ENCODE measurements at places on chromosomes 2 and 18. TPM values are rescaled to one million over a fixed set of nuclear protein-coding genes. Genes with fewer than 3 reads are reported as not detected.

DNA sequence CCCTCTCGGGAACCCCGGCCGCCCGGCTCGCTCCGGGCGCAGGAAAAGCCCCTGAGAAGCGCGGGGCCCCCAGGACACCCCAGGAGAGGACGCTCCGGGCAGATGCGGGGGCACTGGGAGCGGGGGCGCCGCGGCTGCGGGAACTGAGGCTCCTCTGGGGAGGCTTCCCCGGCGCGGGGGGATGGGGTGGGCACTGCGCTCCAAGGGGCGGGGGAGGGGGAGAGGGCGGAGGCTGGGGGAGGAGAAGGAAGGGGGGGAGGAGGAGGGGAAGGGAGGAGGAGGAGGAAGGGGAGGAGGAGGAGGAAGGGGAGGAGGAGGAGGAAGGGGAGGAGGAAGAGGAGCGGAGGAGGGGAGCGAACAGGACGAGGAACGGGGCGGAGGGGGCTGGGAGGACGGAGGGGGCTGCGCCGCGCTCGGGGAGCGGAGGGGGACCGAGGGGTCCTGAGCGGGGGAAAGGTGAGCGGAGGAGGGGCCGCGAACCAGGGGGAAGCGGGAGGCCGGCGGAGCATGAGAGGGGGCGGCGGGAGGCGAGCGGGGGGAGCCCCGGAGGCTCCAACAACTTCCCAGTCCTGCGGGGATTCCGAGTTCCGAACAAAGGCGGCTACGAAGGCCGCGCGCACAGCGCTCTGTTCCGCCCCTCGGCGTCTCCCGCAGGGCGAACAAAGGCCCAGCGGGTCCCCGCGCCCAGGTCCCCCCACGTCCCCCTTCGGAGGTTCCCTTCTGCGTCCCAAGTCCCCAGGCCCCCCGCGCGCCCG, 742 bp downstream of the PXDN start:
- H3K36me3 ChIP-seq, result no peaks in the 10 kb centered on the region
- peak overlapping the region; percentile 87 for H3K4me3 ChIP-seq
- H3K4me1 ChIP-seq, result peaks cover 42% of the 10 kb centered on the region
- H3K27me3 ChIP-seq, result no peaks in the 10 kb centered on the region
- H3K27ac ChIP-seq, result peak overlapping the region; percentile 95

Gene STARD6
- not detected for total RNA-seq

- H3K4me1 ChIP-seq, result no peaks in the 10 kb centered on the region
- H3K36me3 ChIP-seq, result no peaks in the 10 kb centered on the region
- DNase-seq, result no peak
- no peaks in the 10 kb centered on the region for H3K27me3 ChIP-seq
- H3K27ac ChIP-seq, result no peak overlapping the region
- no peak overlapping the region for H3K4me3 ChIP-seq
These were observed 148.0 kb upstream of the CYRIA start for GRCh38 chr2:16813593-16813992.

DNA sequence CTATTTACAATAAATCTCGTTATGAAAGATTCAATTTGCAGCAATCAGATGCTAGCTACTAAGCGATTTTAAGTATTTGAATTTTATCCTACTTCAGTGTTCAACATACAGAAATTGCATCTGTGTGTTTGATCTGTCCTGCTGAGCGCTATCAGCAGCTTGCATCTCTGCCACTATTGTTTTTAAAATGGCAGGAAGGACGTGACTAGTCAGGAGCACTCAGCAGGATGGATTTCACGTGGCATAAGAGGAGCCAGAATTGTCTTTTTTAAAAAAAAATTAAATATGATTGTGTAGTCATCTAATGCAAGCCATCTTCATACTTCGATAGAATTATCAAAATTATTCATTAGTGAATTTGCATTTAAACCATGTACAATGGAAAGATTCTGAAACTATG, 2.8 kb upstream of the KLHL14 start:
- no peaks in the 10 kb centered on the region for H3K4me1 ChIP-seq
- no peak overlapping the region for H3K4me3 ChIP-seq
- no peaks in the 10 kb centered on the region for H3K27me3 ChIP-seq
- H3K27ac ChIP-seq, result no peak overlapping the region
- no peak for DNase-seq

DNA sequence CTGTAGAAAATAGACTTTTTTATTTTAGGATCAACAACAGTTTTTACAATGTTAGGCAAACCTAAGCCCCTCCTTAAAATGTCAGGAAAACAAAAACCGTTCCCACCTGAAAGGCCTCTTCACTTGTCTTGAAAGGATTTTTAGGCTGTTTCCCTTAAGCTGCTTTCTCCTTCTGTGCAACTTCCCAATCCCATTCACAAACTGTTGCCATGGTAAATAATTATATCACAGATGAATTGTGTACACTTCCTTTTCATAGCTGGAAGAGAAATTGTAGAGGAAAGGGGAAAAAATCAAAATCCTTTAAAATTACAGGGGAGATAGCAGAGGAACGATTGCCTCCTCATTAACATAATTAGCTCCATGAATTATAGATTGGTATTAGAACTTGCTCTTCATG, 1488.0 kb upstream of the CELF4 start:
- H3K27me3 ChIP-seq, result no peaks in the 10 kb centered on the region
- no peaks in the 10 kb centered on the region for H3K36me3 ChIP-seq
- no peak overlapping the region for H3K27ac ChIP-seq
- no peaks in the 10 kb centered on the region for H3K4me1 ChIP-seq
- no peak overlapping the region for H3K4me3 ChIP-seq

DNA sequence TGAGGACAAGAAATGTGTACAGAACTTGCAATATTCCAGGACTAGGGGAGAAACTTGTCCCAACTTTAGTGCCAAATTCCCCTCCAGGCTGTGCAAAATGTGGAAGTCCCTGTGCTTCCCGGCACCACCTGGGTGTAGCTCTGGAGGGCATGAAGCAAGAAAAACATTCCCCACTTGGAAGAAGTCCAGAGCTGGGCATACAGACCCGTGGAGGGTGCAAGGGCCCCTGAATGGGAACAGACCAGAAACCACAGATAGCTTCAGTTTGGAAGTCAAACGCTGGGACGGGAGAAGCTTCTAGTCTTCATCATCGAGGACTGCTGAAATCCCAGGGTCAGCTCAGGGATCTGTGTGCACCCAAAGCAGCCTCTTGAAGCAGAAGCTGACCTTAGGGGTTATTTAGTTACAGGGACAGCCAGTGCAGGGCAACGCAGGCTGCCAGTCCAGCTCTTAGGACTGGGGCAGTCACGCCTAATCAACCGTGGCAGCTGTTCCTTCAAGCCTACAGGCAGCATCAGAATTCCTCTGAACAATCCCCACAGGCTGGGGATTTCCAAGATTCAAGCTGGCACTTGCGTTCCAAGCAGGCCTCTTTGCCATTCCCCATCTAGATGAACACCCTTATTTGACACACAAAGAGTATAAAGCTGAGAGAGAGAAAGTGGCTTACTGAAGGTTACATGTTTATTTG, 269.4 kb downstream of the LOXHD1 start:
- DNase-seq, result no peak
- H3K4me3 ChIP-seq, result no peak overlapping the region
- no peaks in the 10 kb centered on the region for H3K4me1 ChIP-seq
- no peaks in the 10 kb centered on the region for H3K27me3 ChIP-seq
- H3K27ac ChIP-seq, result no peak overlapping the region

Gene PCARE
- 0.21 TPM for total RNA-seq

DNA sequence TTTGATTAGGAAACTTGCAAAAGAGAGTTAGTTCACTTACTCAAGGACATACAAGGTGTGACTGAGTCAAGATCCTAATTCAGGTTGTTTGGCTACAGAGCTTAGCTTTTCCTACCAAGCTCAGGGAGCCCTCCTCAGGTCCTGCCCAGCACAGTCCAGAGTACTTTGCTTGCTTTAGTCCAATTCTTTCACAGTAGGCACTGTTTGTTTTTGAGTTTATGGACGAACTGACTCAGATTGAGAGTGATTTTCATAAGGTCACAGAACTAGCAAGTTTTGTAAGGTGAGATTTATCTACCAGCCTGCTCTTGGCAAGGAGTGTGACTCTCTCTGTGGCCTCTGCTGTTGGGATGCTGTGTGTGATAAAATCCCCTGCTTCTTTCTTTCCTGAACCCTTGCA, 310.5 kb downstream of the PTPRM start:
- DNase-seq, result no peak

DNA sequence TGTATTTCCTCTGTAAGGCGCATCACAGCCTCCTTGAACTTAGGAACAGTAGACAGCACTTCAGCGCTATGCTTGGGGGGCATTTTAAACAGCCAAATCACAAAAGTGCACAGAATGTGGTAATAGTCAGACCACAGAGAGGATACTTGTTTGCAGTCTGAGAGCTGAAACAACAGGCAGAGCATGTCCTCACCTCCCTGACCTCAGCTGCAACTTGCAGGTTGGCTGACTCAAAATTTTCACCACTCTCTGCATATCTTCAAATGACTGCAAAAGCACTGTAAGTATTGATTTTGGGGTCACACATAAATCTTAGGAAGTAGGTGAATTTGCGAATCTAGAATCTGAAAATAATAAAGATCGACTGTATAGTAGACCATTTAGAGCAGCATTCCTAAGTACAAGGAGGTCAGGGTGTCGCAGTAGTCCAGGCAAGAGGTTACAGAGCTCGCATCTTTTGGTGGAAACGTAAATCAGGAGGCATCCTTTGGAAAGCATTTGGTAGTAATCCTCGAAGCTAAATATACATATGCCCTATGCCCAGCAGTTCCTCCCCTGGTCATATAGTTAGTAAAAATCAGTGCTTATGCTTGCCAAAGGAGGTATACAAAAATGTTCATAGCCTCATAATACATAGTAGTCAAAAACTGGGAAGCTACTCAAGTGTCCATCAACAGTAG, 108.2 kb upstream of the MYCN start:
- DNase-seq, result no peak
- no peaks in the 10 kb centered on the region for H3K4me1 ChIP-seq
- H3K27ac ChIP-seq, result no peak overlapping the region
- H3K27me3 ChIP-seq, result no peaks in the 10 kb centered on the region

- no peaks in the 10 kb centered on the region for H3K4me1 ChIP-seq
- no peak overlapping the region for H3K27ac ChIP-seq
- H3K4me3 ChIP-seq, result no peak overlapping the region
- H3K36me3 ChIP-seq, result no peaks in the 10 kb centered on the region
- no peak for DNase-seq
These were observed 128.8 kb upstream of the SESTD1 start for GRCh38 chr2:179393481-179393880.

DNA sequence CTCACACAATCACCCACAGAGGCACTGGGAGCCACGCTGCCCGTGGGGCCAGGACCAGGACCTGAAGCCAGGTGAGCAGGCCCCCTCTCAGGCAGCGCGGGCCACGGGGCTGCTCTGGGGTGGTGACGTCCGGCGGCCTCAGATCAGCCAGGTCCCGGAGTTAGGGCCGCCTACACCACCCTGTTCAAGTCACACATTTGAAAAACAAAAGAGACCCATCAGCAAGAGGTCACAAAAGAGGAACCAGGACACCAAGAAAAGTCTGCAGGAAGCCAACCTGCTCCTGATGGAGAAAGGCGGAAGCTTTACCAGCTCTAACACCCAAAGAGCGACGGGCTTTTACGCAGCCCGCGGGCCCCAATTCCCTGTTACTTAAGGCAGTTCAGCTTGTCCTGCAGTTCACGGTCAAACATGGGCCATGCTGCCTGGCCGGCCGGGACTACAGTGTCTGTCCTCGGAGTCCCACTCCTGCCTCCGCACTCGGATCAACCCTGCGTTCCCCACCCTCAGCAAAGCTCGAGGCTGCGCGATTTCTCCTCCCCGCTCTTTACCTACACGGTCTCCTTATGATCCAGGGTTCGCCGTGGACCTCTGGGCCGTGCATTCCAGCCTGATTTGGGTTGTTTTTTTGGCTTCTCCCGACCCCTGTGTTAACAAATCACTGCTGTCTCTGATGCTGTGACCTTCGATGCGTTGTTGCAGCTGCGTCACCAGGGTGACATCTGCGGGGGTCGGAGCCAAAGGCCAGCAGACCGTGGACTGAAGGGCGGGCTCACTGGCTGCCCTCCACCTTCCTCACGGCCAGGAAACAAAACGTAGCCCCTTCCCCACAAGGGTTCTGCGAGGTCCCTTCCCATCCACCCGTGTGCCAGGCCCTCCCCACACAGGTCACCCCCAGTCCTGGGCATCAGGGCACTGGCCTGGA, 31.0 kb downstream of the SNORC start:
- H3K27me3 ChIP-seq, result no peaks in the 10 kb centered on the region
- H3K36me3 ChIP-seq, result no peaks in the 10 kb centered on the region
- no peak overlapping the region for H3K4me3 ChIP-seq
- H3K27ac ChIP-seq, result no peak overlapping the region
- H3K4me1 ChIP-seq, result peaks cover 8% of the 10 kb centered on the region
- no peak for DNase-seq

DNA sequence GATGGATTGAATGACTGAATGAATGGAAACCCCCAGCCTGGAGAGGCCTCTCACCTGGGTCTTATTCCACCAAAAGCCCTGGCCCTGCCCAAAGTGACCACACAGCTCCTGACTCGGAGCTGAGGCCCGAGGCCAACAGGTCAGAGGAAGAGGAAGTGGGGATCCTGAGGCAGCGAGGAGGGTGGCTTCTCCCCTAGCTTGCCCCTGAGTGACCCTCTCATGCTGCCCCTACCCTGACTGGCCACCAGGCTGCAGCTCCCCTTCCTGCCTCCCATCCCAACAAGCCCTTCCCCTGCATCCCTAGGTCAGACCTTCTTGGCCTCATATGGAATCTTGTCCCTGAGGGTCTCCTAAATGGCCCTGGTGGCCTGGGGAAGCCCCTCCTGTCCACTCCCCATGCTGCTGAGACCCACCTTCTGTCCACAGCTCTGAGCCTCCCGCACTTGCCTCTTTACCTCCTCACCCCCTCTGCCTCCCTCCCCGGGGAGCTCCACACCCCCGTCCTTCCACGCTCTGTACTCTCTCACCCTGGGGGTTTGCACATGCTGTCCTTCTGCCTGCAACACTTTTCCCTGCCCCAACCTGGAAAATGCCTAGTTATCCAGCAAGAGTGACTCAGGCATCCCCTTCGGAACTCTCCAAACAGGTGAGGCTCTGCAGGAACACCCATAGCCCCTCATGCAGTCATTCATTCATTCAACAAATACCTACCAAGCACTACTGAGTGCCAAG, 134.8 kb upstream of the HDAC4 start:
- H3K36me3 ChIP-seq, result no peaks in the 10 kb centered on the region
- no peak overlapping the region for H3K4me3 ChIP-seq
- no peaks in the 10 kb centered on the region for H3K4me1 ChIP-seq
- DNase-seq, result no peak
- no peaks in the 10 kb centered on the region for H3K27me3 ChIP-seq
- H3K27ac ChIP-seq, result no peak overlapping the region

GRCh38 chr2:200353874-200354273, 47.4 kb downstream of the SPATS2L start:
- H3K27me3 ChIP-seq, result no peaks in the 10 kb centered on the region
- peaks cover 66% of the 10 kb centered on the region for H3K4me1 ChIP-seq
- no peaks in the 10 kb centered on the region for H3K36me3 ChIP-seq
- no peak overlapping the region for H3K27ac ChIP-seq

GRCh38 chr18:31444142-31444541, 3.4 kb upstream of the DSG3 start:
- H3K36me3 ChIP-seq, result no peaks in the 10 kb centered on the region
- H3K4me1 ChIP-seq, result no peaks in the 10 kb centered on the region
- H3K4me3 ChIP-seq, result no peak overlapping the region
- no peak for DNase-seq

GRCh38 chr2:225895126-225895525, 495.6 kb downstream of the NYAP2 start:
- H3K4me1 ChIP-seq, result peaks cover 9% of the 10 kb centered on the region
- DNase-seq, result no peak
- no peaks in the 10 kb centered on the region for H3K27me3 ChIP-seq
- no peaks in the 10 kb centered on the region for H3K36me3 ChIP-seq
